A549 treated with RU486 at 1 μM for 4 hours (cell line): ENCODE measurements at places on chromosomes 7 and 10. TPM values are rescaled to one million over a fixed set of nuclear protein-coding genes. Genes with fewer than 3 reads are reported as not detected.

The MYOF gene
- total RNA-seq = 180 to 248 TPM (median 210 TPM) in 5 replicates

The TSPAN12 gene
- 0.29 to 0.96 TPM (median 0.61 TPM) in 5 replicates for total RNA-seq

The SPDYE1 gene
- total RNA-seq = not detected in 5 replicates

The RAB19 gene
- total RNA-seq = not detected in 5 replicates

The PTPRE gene
- 2.3 to 4.1 TPM (median 3.4 TPM) in 5 replicates for total RNA-seq

The STAG3 gene
- 0.10 to 0.50 TPM (median 0.20 TPM) in 4 of 5 replicates, not detected in the other for total RNA-seq

The LIPF gene
- total RNA-seq = not detected in 5 replicates

The KRIT1 gene
- 21.8 to 28.2 TPM (median 27.6 TPM) in 5 replicates for total RNA-seq

The CPA2 gene
- total RNA-seq = 0.15 TPM in 1 of 5 replicates, not detected in the others

The NODAL gene
- total RNA-seq = not detected in 5 replicates

The ABCC2 gene
- 147 to 182 TPM (median 154 TPM) in 5 replicates for total RNA-seq

The MBL2 gene
- total RNA-seq = not detected in 5 replicates

The PRR15 gene
- 1.5 to 2.6 TPM (median 2.3 TPM) in 5 replicates for total RNA-seq

The SLC29A4 gene
- 8.3 to 15.3 TPM (median 14.5 TPM) in 5 replicates for total RNA-seq

The METTL27 gene
- 7.2 to 11.6 TPM (median 9.1 TPM) in 5 replicates for total RNA-seq

The LDB3 gene
- total RNA-seq = 0.05 to 0.06 TPM (median 0.05 TPM) in 3 of 5 replicates, not detected in the others

The GPR85 gene
- not detected in 5 replicates for total RNA-seq

The ZCCHC24 gene
- 2.6 to 5.0 TPM (median 4.7 TPM) in 5 replicates for total RNA-seq

The GNAT3 gene
- total RNA-seq = not detected in 5 replicates

The LIPN gene
- total RNA-seq = not detected in 5 replicates

The PPP1R17 gene
- total RNA-seq = not detected in 5 replicates

The PLEKHS1 gene
- 0.03 to 0.14 TPM (median 0.07 TPM) in 3 of 5 replicates, not detected in the others for total RNA-seq

The ACBD7 gene
- total RNA-seq = 0.68 to 1.3 TPM (median 0.87 TPM) in 5 replicates

The POLR2J2 gene
- 0.21 to 0.51 TPM (median 0.42 TPM) in 5 replicates for total RNA-seq

The C10orf143 gene
- 0.26 to 1.2 TPM (median 0.48 TPM) in 5 replicates for total RNA-seq

The LRMDA gene
- total RNA-seq = 3.1 to 6.5 TPM (median 4.6 TPM) in 5 replicates

The C10orf67 gene
- total RNA-seq = 0.03 to 0.24 TPM (median 0.13 TPM) in 4 of 5 replicates, not detected in the other

The MYO3A gene
- not detected in 5 replicates for total RNA-seq

The TSC22D4 gene
- 27.2 to 39.5 TPM (median 29.3 TPM) in 5 replicates for total RNA-seq

The PNLIPRP3 gene
- not detected in 5 replicates for total RNA-seq
